Upper lobe of right lung (tissue), 1 donor: ENCODE measurements at places on chromosomes 6 and 20. TPM values are rescaled to one million over a fixed set of nuclear protein-coding genes. Genes with fewer than 3 reads are reported as not detected.

DNA sequence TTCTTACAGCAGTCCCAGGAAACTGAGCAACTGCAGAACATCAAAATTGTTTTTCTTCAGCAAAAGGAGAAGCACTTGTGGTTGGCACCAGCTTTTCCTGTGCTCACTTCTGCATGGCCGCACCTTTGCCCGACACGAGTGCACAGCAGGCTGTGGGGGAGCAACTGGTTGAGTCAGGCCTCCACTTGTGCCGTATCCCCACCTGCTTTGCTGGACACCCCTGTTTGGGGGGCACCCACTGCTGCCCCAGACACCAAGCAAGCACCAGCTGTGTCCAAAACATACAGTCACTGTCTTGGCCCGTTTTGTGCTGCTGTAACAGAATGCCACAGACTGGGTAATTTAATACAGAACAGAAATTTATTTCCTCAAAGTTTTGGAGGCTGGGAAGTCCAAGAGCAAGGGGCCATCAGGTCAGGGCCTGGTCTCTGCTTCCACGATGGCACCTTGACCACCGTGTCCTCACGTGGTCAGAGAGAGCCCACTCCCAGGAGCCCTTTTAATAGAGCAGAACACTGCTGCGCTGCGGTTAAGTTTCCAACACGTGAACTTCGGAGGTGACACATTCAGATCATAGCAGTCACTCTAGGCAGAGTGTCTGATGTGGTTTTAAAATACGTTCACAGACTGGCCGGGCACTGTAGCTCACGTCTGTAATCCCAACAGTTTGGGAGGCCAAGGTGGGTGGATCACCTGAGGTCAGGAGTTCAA is 8.7 kb upstream of the GMEB2 start:
- H3K4me1 ChIP-seq, result peaks cover 18% of the 10 kb centered on the region
- peak overlapping the region; percentile 43 for H3K27ac ChIP-seq
- H3K27me3 ChIP-seq, result no peaks in the 10 kb centered on the region
- no peaks in the 10 kb centered on the region for H3K36me3 ChIP-seq
- no peak overlapping the region for H3K4me3 ChIP-seq

DNA sequence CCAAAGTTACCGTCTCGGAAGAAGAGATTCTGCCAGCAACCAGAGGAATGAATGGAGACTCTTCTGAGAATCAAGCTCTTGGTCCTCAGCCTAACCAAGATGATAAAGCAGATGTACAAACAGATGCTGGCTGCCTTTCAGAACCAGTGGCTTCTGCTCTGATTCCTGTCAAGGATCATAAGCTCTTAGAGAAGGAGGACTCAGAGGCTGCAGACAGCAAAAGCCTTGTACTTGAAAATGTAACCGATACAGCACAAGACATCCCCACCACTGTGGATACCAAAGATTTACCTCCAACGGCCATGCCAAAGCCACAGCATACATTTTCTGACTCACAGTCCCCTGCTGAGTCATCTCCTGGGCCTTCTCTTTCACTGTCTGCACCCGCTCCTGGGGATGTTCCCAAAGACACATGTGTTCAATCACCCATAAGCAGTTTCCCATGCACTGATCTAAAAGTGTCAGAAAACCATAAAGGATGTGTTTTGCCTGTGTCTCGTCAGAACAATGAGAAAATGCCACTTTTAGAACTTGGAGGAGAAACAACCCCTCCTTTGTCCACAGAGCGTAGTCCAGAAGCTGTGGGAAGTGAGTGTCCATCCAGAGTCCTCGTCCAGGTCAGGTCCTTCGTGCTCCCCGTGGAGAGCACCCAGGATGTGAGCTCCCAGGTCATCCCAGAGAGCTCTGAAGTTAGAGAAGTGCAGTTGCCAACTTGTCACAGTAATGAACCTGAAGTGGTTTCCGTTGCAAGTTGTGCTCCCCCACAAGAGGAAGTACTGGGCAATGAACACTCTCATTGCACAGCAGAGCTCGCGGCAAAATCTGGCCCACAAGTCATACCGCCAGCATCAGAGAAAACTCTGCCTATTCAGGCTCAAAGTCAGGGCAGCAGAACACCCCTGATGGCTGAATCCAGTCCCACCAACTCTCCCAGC is 109.6 kb downstream of the RTN4IP1 start:
- H3K27me3 ChIP-seq, result no peaks in the 10 kb centered on the region
- DNase-seq, result peak; percentile 64
- H3K4me3 ChIP-seq, result no peak overlapping the region
- peak overlapping the region; percentile 77 for H3K27ac ChIP-seq
- H3K36me3 ChIP-seq, result no peaks in the 10 kb centered on the region

- H3K27ac ChIP-seq, result no peak overlapping the region
- H3K4me3 ChIP-seq, result no peak overlapping the region
- H3K27me3 ChIP-seq, result no peaks in the 10 kb centered on the region
- H3K4me1 ChIP-seq, result no peaks in the 10 kb centered on the region
- no peaks in the 10 kb centered on the region for H3K36me3 ChIP-seq
Observed at GRCh38 chr6:3635482-3635881, 116.0 kb downstream of the PXDC1 start.

The GGTLC1 gene
- total RNA-seq, result 105 TPM

The MARCKS gene
- total RNA-seq, result 73.4 TPM

GRCh38 chr6:20661721-20662120 is 127.5 kb downstream of the CDKAL1 start:
- no peaks in the 10 kb centered on the region for H3K27me3 ChIP-seq
- H3K4me3 ChIP-seq, result no peak overlapping the region
- H3K36me3 ChIP-seq, result no peaks in the 10 kb centered on the region
- H3K27ac ChIP-seq, result no peak overlapping the region

- peaks cover 14% of the 10 kb centered on the region for H3K27me3 ChIP-seq
- no peaks in the 10 kb centered on the region for H3K4me1 ChIP-seq
- no peak overlapping the region for H3K4me3 ChIP-seq
- H3K36me3 ChIP-seq, result no peaks in the 10 kb centered on the region
- DNase-seq, result no peak
Observed at GRCh38 chr20:20251317-20251716, 116.6 kb upstream of the INSM1 start.

- no peaks in the 10 kb centered on the region for H3K4me1 ChIP-seq
- no peaks in the 10 kb centered on the region for H3K36me3 ChIP-seq
- no peak overlapping the region for H3K4me3 ChIP-seq
- DNase-seq, result no peak
- no peaks in the 10 kb centered on the region for H3K27me3 ChIP-seq
Observed at GRCh38 chr6:40268614-40269013, 318.6 kb downstream of the LRFN2 start.

- peak; percentile 64 for DNase-seq
- peaks cover 36% of the 10 kb centered on the region for H3K27me3 ChIP-seq
- no peaks in the 10 kb centered on the region for H3K36me3 ChIP-seq
- H3K4me1 ChIP-seq, result no peaks in the 10 kb centered on the region
Observed at GRCh38 chr6:114342826-114343781, at the start of gene HS3ST5. Gene HS3ST5, minus strand, starts transcription at chr6:114343023. Its CDS starts 280,178 bp downstream, at chr6:114062845.

The BANF2 gene
- not detected for total RNA-seq

- H3K36me3 ChIP-seq, result peaks cover 70% of the 10 kb centered on the region
- H3K4me1 ChIP-seq, result peaks cover 5% of the 10 kb centered on the region
- no peak overlapping the region for H3K27ac ChIP-seq
- H3K27me3 ChIP-seq, result no peaks in the 10 kb centered on the region
- DNase-seq, result no peak
Observed at GRCh38 chr20:41426976-41427375, 60.4 kb upstream of the EMILIN3 start.

GRCh38 chr20:44217342-44218092 is 6.9 kb upstream of the OSER1 start:
- no peaks in the 10 kb centered on the region for H3K36me3 ChIP-seq
- H3K27ac ChIP-seq, result peak overlapping the region; percentile 58
- DNase-seq, result peak; percentile 82
- no peaks in the 10 kb centered on the region for H3K27me3 ChIP-seq
- H3K4me3 ChIP-seq, result peak overlapping the region; percentile 36

- H3K4me1 ChIP-seq, result peaks cover 12% of the 10 kb centered on the region
- H3K36me3 ChIP-seq, result no peaks in the 10 kb centered on the region
- peak; percentile 59 for DNase-seq
- peaks cover 27% of the 10 kb centered on the region for H3K27me3 ChIP-seq
- no peak overlapping the region for H3K4me3 ChIP-seq
Observed at GRCh38 chr20:64106435-64106961, 867 bp downstream of the NPBWR2 start.

The PDYN gene
- not detected for total RNA-seq

GRCh38 chr6:30782425-30783014 is 38.2 kb upstream of the IER3 start:
- DNase-seq, result no peak
- peak overlapping the region; percentile 86 for H3K27ac ChIP-seq
- H3K27me3 ChIP-seq, result no peaks in the 10 kb centered on the region
- H3K4me1 ChIP-seq, result peaks cover 53% of the 10 kb centered on the region

DNA sequence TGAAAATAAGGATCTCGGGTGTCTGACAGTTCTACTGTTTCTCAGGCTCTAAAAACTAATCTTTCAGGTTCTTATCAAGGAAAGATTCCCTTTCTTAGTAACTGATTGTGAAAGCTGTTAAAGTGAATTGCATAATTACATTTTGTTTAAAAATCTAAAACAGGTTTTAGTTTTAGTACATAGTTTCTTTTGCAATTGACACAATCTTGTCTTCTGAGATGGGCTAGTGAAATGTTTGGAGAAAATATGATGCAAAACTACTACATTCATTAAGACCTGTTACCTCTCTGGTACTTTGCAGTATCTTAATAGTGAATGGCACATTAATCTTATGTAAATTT is 298.4 kb downstream of the UTRN start:
- no peak overlapping the region for H3K27ac ChIP-seq
- no peak for DNase-seq
- peaks cover 22% of the 10 kb centered on the region for H3K4me1 ChIP-seq
- peaks cover 22% of the 10 kb centered on the region for H3K36me3 ChIP-seq

The OR2B6 gene
- not detected for total RNA-seq

The SIM1 gene
- not detected for total RNA-seq

The EYS gene
- total RNA-seq, result not detected

GRCh38 chr6:56361812-56362211 is 114.4 kb upstream of the COL21A1 start:
- H3K4me3 ChIP-seq, result no peak overlapping the region
- no peak for DNase-seq
- no peaks in the 10 kb centered on the region for H3K36me3 ChIP-seq
- no peaks in the 10 kb centered on the region for H3K4me1 ChIP-seq
- no peak overlapping the region for H3K27ac ChIP-seq

DNA sequence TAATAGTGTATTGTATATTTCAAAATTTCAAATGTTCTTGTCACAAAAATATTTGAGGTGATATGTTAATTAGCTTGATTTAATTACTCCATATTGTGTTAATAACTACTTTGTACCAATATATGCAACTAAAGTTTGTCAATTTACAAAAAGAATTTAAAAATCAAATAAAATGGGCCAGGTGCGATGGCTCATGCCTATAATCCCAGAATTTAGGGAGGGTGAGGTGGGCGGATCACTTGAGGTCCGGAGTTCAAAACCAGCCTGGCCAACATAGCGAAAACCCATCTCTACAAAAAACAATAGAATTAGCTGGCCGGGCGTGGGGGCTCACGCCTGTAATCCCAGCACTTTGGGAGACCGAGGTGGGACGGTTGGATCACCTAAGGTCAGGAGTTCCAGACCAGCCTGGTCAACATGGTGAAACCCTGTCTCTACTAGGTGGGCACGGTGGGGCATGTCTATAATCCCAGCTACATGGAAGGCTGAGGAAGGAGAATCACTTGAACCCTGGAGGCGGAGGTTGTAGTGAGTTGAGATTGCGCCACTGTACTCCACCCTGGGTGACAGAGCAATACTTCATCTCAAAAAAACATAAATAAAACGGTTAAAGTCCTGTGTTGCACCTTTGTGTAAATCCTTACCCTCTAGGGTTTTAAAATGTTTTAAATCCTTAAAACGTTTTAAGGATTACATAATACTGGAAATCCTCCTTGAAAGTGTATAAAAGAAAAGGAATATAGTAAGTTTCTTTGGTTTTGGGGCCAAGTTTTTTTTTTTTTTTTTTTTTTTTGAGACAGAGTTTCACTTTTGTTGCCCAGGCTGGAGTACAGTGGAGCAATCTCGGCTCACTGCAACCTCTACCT is 4.0 kb downstream of the HSPA1B start:
- DNase-seq, result no peak
- H3K27me3 ChIP-seq, result no peaks in the 10 kb centered on the region
- H3K4me3 ChIP-seq, result peak overlapping the region; percentile 65
- H3K36me3 ChIP-seq, result no peaks in the 10 kb centered on the region
- peak overlapping the region; percentile 30 for H3K27ac ChIP-seq

The BMP2 gene
- total RNA-seq, result 22.7 TPM

- H3K4me1 ChIP-seq, result no peaks in the 10 kb centered on the region
- H3K36me3 ChIP-seq, result no peaks in the 10 kb centered on the region
- H3K27me3 ChIP-seq, result no peaks in the 10 kb centered on the region
- H3K4me3 ChIP-seq, result no peak overlapping the region
- no peak for DNase-seq
Observed at GRCh38 chr6:119676961-119677360, 327.4 kb upstream of the MAN1A1 start.

DNA sequence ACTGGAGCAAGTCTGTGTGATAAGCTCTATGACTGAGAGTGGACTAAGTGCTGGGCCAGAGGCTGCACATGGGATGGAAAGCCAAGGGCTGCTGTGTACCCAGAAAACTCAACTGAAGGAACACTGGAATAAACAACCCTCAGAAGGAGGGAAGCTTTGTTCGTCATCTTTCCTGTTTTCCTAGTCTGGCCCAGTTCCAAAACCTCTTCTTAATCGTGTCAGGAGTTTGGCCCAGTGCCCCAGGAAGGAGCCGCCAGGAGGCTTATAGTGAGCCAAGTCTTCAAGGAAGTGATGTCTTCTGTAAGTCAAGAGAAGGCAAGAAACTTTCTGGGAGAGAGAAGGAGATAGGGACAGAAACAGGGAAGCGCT is 23.3 kb upstream of the TOP1 start:
- peak overlapping the region; percentile 99 for H3K27ac ChIP-seq
- peaks cover 58% of the 10 kb centered on the region for H3K4me1 ChIP-seq

The BTN1A1 gene
- total RNA-seq, result not detected

DNA sequence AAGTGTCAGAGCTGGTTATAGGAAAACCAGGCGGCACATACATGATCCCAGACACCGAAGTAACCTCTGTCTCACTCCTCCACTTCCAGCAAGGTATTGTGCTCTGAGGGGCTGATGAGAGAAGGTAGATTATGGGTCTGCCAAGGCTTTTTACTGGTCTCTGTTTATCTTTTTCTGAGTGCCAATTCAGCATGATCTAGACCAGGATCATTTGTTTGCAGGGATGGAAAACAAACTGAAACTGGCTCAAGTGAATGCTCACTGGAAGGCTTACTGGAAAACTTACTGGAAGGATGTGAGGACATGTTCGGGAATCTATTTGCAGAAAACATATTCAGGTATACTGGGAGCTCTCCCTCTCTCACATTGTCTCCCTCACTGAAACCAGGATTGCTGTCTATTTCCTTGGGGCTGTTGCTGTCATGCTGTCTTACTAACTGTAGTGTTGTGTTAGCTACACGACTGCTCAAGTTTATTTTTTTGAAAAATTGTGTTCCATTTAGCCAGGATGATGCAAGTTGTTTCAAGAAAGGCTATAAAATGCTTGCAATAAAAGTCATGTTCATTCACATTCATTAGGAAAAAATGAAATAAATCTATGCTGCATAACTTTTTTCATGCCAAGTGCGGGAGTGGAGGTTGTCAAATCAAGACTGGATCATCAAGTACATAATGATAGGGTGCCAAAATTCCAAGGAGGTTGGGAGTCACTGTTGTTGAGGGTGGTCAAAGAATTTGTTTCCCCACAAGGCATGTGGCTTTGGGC is 37.0 kb downstream of the KLHL31 start:
- no peak overlapping the region for H3K4me3 ChIP-seq
- no peak overlapping the region for H3K27ac ChIP-seq
- no peaks in the 10 kb centered on the region for H3K36me3 ChIP-seq
- no peak for DNase-seq
- H3K27me3 ChIP-seq, result peaks cover 5% of the 10 kb centered on the region
